ENCODE measurements at places on chromosomes 12 and 14.

GRCh38 chr12:79659961-79660431, 30.8 kb downstream of the PAWR start:
- DNase-seq = no peak

DNA sequence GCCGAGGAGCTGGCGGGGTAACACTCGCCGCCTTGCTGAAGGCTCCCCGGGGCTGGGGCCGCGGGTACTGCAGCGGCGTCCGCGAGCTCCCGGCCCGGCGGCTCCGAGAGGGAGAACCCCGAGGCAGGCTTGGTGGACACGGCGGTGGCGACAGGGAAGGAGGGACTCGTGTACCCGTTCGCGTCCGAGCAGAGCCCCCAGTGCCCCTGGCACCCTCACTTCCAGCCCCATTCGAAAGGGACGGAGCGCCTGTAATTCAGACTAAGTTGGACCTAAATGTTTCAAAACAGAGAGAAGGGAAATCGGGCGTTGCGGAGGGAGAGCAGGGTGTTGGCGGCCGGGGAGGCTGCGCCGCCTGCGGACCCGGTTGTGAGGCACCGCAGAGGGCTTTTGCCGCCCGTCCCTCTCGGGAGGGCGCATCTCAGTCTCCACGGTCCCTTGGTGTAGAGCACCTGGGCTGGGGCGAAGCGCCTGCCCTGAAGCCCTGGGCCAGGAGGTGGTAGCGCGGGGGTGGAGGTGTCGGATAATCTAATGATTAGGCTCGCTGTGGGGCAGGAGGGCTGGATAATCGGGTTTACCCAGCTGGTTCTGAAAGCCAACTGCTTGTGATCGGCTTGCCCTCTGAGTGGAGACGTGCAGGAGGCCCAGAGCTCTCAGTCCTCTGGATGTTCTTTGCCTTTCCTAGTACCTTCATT, 771 bp downstream of the DAAM1 start:
- DNase-seq = no peak

GRCh38 chr12:116314477-116314876, 37.0 kb upstream of the MED13L start:
- no peak for DNase-seq

- DNase-seq = no peak
Observed at GRCh38 chr14:55126932-55127459, 2.1 kb upstream of the LGALS3 start.

DNA sequence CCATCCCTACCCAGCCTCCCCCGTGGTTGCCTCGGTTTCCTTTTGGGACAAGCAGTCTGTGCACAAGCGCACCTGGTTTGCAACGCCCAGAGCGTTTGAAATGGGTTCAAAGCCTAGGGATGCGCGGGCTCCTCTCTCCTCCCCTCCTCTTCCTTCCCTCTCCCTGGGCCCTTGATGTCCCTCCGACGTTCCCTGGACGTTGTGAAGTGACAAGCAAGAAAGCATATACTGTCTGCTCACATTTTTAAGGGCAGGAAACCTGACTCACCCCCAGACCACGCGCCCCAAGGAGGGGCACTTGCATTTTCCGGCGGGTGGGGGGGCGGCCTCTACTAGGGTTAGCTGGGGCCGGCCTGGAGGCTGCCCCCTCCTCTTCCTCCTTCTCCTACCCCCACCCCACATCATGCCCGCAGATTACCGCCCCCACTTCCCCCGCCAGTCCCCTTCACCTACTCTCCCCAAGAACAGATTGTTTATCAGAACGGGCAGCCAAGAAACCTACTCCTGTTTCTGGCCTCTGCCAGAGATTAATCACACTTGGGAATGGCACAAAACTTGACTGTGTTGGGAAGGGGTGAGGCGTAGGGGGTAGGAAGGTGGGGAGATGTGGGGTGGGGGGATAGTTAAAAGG, 9.5 kb upstream of the IRF2BPL start:
- peak; percentile 78 for DNase-seq

DNA sequence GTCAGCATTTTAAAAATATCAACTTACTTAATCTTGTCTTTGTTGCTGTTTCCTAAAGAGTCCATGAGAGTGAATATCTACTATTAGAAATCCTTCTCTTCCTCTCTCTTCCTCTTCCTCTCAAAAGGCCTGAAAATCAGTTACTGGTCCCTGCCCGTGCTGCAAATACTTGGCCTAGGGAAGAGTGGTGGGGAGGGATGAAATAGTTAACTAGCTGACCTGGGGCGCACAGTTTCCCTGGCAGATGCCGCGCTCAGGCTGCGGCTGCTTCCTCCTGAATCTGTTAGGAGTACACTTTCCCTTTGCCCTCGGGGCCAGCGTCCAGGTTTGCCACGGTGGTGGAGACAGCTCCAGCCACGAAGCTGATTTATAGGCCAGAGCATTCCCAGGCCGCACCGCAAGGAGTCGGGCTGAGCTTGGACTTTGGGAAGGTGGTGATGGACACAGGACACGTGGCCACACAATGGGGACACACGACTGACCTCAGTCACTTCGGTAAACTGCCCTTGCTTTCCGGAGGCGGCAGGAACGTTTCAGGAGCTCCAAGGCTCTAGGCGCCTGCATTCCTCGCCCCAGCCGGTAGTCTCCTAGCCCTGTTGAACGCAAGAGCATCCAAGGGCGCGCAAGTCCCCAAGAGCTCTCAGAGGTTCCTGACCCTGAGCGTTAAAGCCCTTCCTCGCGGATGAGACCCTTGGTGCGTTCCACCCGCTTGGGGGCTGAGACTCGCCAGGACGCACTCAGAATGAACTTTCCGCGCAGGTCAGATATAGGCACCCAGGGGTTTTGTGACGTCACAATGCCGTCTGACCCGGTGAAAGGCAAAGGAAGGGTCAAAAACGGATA, 7.1 kb upstream of the ASCL1 start:
- DNase-seq = no peak

- no peak for DNase-seq
Observed at GRCh38 chr12:52091869-52092268, 12.4 kb downstream of the SMIM41 start.

- DNase-seq = no peak
Observed at GRCh38 chr14:68309616-68310015, 483.3 kb downstream of the ZFP36L1 start.

DNA sequence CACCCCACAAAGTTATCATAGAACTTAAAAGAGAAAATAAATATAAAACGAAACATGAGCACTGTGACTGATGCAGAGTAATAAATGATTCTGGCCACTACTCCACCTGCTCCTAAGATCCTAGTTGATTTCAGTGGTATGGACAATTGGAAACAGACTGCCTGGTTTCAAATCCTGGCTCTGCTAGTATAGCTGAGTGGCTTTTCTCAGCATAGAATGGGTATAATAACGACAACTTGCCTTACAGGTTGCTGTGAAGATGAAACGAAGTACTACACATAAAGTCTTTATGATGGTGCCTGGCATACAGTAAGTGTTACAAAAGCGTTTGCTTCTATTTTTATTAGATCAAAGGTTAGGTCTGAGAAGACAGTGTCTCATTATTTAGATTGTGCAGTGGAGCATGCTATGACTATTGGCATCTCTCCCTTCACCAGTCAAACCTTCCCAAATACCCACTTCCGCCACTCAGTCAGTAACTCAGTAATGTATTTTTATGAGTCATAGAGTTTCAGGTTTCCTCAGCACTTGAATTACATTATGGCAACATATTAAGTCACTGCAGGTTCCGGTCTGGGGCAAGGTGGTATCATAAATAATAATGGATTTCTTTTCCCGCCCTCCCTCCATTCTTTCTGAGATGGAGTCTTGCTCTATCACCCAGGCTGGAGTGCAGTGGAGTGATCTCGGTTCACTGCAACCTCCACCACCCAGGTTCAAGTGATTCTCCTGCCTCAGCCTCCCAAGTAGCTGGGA, 29.7 kb upstream of the NR2C1 start:
- DNase-seq = no peak

DNA sequence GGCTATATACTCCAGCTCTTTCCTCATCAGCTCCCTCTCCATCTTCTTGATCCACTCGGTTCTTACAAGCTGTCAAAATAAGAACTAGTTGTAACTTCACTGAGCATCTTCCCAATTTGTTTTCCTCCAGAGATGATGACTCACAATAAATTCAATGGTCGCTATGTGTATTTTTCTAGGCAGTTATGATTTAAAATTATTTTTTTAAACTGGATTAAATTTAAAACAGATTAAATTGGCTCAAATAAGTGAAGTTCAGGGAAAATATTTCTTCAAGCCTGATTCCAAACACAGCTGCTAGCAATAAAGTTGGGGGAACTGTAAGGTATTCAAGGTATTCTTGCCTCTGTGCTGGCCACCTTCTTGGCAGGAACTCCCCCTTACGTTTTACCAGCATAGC, 717.7 kb upstream of the USP15 start:
- DNase-seq = no peak

DNA sequence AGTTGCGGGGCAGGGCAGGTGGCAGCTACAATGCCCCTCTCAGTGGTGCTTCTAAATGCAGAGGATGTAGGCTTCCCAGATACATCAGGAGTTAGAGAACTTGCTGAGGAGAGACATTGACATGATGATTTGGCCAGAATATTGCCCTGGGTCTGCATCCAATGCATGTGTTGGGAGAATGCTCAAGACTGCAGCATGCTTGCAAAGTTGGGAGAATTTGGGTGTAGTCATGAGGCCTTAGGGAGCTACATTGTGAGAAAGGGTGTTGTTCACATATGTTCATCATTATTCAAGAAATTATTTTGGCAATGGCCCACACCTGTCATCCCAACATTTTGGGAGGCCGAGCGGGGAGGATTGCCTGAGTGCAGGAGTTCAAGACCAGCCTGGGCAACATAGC, 149.9 kb downstream of the SAMD4A start:
- DNase-seq = no peak

- DNase-seq = no peak
Observed at GRCh38 chr14:78153064-78153341, 17.2 kb upstream of the NRXN3 start.

DNA sequence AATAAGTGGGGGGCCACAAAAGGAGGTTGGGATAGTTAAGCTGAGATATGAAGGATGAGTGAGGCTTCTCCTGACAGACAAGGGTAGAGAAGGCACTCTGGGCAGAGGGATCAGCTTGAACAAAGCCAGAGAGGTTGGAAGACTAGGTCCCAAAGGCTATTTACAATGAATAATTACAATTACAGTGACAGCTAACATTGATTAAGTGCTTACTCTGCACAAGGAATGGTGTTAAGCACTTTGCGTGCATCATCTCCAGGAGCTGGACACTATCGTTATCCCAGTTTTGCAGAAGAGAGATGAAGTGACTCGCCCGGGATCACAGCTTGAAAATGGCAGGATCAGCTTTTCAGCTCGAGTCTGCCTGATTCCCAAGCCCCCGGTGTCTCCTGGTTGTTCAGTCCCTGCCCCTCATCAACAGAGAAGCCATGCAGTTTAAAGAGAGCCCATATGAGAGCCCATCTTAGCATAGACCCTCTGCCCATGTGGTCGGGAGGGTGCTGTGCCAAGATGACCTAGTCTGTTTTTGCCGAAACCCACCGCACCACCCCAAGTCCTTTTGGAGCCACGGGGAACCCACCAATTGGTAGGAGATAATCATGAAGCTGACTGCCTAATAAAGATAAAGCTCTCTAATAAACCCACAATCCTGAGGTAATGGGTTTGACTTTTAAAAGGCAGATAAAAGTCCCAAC, 89.9 kb upstream of the HSPB8 start:
- DNase-seq = no peak

GRCh38 chr14:70807898-70808415, 1.4 kb downstream of the MAP3K9 start:
- no peak for DNase-seq

DNA sequence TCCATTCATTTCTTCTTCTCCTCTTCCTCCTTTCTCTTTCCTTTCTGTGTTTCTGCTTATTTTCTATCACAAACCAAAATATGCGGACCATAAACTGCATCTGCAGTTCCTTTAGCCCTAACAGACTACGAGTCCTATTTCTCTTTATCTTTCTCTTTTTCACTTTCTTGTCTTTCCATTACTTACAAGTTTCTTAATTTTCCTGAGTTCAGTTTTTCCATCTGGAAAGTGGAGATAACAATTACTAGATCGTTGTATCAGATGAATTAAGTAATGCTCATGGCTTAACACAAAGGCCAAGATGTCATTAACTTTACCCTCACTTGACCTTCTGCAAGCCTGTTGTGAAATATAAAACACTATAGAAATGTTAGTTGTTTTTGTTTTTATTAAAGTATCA, 983 bp upstream of the COPS7A start:
- no peak for DNase-seq

DNA sequence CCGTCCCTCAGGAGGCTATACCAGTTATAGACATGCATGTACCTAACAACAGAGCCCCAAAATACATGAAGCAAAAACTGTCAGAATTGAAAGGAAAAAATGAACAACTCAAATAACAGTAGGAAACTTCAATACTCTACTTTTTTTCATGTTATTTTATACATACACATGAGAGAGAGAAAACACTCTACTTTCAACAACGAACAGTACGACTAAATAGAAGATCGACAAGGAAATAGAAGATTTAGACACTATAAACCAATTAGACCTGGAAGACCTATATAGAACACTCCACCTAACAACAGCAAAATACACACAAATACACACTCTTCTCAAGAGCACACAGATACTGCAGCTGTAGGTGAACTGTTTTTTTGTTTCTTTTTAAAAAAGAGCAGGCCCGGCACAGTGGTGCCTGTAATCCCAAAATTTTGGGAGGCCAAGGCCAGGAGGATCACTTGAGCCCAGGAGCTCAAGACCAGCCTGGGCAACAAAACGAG, 34.7 kb upstream of the PNMA1 start:
- DNase-seq = no peak

- no peak for DNase-seq
Observed at GRCh38 chr14:47332106-47332505, 343.3 kb downstream of the MDGA2 start.

GRCh38 chr14:40955131-40955505, 651.6 kb upstream of the LRFN5 start:
- DNase-seq = no peak

DNA sequence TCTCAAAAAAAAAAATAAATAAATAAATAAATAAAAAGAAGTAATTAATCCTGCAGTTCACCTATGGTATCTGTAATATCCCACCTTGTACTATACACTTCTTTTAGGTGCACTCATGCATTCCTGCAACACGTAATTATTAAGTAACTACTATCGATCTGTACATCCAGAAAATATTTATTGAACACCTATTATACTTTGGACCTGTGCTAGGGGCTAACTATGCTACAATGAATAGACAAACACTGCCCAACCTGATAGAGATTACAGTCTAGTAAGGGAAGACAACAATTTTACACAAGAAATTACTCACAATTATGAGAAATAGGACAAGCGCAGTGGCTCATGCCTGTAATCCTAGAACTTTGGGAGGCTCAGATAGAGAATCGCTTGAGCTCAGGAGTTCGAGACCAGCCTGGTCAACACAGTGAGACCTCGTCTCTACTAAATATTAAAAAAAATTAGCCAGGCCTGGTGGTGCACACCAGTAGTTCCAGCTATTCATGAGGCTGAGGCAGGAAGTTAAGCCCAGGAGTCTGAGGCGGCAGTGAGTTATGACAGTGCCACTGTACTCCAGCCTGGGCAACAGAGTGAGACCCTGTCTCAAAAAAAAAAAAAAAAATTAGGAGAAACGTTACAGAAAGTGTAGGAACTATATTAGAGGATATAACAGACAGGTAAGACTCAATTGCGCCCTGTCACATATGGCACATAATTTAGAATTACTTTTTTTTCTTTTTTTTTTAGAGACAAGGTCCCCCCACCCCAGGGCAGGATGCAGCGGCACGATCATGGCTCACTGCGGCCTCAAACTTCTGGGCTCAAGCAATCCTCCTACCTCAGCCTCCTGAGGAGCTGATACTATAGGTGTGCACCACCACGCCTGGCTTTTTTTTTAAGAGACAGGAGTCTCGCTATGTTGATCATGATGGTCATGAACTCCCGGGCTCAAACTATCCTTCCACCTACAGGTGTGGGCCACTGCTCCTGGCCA, 1.2 kb downstream of the NRDE2 start:
- DNase-seq = no peak
